Stimulated activated CD8-positive, alpha-beta memory T cell treated with anti-CD3 and anti-CD28 coated beads, Interleukin-12 subunit alpha, Interleukin-12 subunit beta, amount 100 ng/mL, for 4 hours (primary cell): ENCODE measurements at places on chromosomes 1 and 21.

- DNase-seq = no peak
These were observed 216.6 kb upstream of the PLXNA2 start for GRCh38 chr1:208460823-208461222.

DNA sequence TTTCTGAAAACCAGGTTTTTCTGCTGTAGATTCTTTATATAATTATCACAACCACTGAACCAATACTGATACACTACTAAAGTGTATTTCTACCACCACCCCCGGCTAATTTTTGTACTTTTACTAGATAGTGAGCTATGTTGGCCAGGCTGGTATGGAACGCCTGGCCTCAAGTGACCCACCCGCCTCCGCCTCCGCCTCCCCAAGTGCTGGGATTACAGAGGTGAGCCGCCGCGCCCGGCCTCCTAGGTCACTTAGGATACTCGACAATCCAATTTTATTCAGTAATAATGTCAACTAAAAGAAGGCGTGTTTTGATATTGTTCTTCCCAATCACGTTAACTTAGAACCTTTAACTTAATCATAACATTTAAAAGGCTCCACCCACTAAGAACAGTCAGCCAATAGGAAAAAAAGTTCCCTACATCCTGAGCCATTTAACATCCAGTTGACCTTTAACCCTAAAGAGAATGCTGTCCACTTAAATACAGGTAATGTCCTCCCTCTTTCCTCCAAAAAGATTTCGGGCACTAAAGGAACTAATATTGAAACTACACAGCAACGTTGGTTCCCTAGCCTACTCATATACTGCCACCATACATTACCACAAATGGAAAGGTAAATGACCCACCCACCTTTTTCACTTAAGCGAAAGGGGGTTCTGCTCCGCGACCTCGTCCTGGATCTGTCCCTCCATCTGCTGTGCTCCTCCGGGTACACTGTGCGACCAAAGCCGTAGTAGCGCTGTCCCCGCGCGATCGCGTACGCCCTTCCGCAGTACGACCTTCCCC is 1.2 kb downstream of the RSRP1 start:
- DNase-seq = no peak

- no peak for DNase-seq
These were observed 48.9 kb downstream of the GIPC2 start for GRCh38 chr1:78094639-78095038.

GRCh38 chr1:87132284-87132870 is 196.3 kb upstream of the LMO4 start:
- DNase-seq = no peak

- DNase-seq = peak; percentile 57
These were observed 3.2 kb downstream of the GPR3 start for GRCh38 chr1:27395441-27396195.

- DNase-seq = no peak
These were observed 10.2 kb downstream of the UAP1 start for GRCh38 chr1:162571696-162572095.

GRCh38 chr1:88661951-88662699 is 21.9 kb upstream of the PKN2 start:
- DNase-seq = no peak

- DNase-seq = no peak
These were observed 845 bp upstream of the RGS5 start for GRCh38 chr1:163203561-163203960.

GRCh38 chr1:205849619-205850355 is at the start of gene PM20D1:
TSS of gene PM20D1 (minus strand) at chr1:205850132. CDS start at chr1:205850072, 60 bp downstream.
- DNase-seq = peak; percentile 65

DNA sequence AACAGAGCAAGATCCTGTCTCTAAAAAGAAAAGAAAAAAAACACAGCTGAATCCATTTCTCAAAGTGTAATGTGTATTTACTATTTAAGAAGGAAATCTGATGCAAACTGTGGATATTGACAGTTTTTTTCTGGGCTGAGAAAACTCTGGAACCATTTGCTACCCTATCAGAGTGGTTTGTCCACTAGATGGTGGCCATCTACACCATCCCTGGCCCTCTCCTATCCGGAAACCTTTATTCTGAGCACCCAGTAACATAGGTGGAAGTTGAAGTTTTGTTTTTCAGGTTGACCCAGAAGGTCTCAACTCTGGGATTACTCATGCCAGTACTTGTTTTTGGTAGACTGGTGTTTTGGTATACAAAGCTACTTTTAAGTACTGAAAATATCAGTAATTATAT is 20.2 kb downstream of the ECHDC2 start:
- DNase-seq = no peak

GRCh38 chr1:87318056-87318650 is 10.5 kb upstream of the LMO4 start:
- no peak for DNase-seq

DNA sequence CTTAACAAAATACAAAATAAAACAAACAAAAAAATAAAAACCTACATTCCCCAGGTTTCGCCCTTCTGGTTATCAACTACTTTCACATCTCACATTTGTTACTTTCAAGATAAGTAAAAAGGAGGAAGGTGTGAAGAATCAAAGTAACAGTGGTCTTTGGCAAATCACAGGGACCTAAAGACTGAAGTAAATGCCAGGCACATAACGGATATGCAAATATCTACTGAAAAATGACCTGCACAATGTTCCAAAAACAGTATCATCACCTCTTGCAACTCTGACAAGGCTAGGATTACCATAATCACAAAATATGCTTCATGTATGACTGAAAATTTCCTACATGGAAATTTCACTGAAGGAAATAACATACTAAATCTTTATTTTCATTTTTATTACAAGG is 29.3 kb downstream of the COP1 start:
- DNase-seq = no peak

DNA sequence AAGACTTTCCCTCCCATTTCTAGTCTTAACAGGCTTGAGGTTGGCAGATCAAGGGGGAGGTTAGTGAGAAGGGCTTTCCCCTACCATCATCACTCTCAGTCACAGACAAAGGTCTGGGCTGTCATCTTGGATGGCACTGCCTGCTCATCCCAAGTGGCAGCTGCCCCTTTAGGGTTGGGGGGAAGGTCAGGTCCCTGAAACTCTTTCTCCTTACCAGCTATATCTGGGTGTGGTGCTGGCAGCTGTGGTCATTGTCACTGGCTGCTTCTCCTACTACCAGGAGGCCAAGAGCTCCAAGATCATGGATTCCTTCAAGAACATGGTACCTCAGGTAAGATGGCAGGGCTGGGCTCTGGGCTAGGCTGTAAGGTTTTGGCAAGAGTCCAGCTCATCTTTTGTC is 8.2 kb downstream of the ATP1A2 start:
- no peak for DNase-seq

GRCh38 chr1:243325305-243325890 is 69.6 kb downstream of the SDCCAG8 start:
- DNase-seq = no peak

DNA sequence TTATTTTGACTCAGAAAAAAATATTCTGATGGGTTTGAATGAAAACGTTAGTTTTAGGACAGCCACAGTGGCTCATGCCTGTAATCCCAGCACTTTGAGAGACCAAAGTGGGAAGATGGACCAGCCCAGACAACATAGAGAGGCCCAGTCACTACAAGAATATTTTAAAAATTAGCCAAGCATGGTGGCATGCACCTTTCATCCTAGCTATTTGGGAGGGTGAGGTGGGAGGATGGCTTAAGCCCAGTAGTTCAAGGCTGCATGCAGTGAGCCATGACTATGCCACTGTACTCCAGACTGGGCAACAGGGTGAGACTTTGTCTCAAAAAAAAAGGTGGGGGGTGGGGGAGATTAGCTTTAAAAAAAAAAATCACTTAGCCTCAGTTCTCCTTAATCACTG is 127.5 kb downstream of the LBR start:
- no peak for DNase-seq

GRCh38 chr21:42636520-42637266 is 16.7 kb upstream of the PDE9A start:
- no peak for DNase-seq

DNA sequence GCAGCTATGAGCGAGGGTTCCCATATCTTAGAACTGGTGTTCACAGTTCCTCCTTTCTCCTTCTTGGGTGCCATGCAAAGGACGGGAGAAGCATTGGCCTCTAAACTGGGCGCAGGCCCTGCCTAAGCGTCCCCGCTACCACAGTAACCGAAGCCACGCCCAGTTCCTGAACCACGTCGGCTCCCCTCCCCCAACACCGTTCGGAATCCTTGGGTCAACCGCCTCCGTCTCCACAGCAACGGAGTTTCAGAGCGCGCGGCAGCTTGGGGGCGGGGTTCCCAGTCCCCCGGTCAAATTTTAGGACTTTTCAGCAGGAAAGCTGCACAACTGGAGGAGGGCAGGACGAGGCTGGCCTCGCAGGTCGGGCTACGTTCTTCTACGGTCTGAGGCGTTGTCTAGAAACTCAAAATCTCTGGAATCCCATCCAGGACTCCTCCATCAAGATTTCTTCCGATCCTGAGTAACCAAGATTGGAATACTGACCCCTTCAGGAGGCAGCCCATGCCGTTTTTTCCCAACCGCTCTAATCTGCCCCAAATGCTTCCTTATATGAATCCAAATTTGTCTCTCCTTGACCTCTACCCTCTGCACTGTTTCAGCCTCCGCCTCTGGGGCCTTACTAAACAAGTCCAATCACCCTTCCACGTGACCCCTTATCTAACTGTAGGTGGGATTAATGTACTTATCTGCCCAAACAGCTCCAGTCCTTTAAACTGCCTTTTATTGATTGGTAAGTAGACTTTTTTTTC is at the start of gene SPAG17:
TSS of gene SPAG17 (minus strand) at position 145 of the 749 bp plus-strand sequence. CDS start at position 74, 71 bp downstream.
- no peak for DNase-seq

- DNase-seq = no peak
These were observed 35.8 kb upstream of the HMGB4 start for GRCh38 chr1:33828059-33828458.

DNA sequence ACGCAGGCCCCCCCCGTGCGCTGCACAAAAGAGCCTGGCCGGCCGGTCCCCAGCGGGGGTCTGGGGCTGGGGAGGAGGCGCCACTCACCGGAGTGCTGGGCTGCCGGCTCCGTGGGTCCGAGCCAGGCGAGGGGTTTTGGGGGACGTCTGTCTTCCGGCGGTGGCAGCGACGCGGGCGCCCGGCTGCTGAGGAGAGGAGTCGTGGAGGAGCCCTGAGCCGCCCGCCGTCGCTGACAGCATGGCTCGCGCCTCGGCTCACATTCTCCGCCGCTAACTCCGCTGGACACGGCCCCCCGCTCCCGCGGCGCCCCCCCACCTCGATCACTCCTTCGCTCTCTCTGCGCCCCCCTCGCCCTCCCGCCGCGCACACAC is 649 bp downstream of the AHDC1 start:
- DNase-seq = no peak

GRCh38 chr1:2448098-2448445 is 28.0 kb upstream of the PLCH2 start:
- DNase-seq = no peak

- no peak for DNase-seq
These were observed 48.6 kb downstream of the CEP350 start for GRCh38 chr1:180003026-180003695.

DNA sequence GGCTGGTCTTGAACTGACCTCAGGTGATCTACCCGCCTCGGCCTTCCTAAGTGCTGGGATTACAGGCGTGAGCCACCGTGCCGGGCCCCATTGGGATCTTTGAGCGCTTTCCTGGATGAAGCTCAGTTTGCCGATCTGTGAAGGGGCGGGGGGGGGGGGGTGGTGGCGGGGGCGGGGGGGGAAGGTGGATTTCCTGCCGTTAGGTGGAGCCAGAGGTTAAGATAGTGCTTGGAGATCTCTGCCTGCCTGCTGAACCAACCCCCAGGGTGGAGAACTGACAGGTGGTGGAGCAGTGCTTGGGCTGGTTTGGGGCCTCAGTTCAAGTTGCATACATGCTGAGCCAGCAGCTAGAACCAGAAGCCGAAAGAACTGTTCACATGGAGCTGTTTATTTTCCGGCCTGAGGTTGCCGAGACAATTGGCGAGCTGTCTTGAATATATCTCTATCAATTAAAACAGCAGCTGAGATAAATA is 1.7 kb downstream of the TMCC2 start:
- DNase-seq = peak; percentile 20

- DNase-seq = no peak
These were observed 80.2 kb downstream of the LRRC8D start for GRCh38 chr1:89900791-89901708.

GRCh38 chr1:200290010-200290685 is 119.7 kb downstream of the ZNF281 start:
- no peak for DNase-seq

DNA sequence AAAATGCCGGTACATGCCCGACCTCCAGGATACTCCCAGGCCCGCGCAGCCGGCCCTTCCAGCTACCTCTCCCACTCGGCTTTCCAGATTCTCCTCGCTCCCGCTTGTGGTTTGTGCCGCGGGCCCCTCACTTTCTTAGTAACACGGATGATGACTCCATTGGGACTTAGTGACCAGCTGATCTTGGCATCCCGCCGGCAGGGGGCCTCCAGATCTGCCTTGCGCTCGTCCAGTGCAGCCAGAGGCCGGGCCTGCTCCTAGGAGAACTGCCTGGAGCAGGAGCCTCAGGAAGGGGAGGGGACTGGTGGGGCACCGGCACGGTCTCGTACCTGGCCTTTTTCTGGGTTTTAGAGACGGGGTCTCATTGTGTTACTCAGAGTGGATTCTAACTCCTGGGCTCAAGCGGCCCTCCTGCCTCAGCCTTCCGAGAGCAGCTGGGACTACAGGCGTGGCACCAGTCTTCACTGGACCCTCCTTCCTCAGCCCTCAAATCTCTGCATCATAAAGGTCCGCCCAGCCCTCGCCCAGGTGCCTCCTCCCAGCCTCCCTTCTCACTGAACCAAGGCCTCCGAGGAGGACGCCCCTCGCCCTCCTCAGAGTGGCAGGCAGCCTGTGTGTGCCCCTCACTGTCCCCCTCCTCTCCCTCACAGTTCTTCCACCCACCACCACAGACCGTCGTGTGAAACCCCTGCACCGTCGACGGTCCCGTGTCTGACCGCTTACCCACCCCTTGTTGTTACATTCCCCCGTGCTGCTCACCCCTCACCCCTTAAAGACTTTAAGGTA is 78.6 kb downstream of the SLC25A24 start:
- no peak for DNase-seq

- no peak for DNase-seq
These were observed 62.8 kb downstream of the IRF2BP2 start for GRCh38 chr1:234546890-234547788.

GRCh38 chr1:3060127-3060526 is 8.9 kb upstream of the PRDM16 start:
- DNase-seq = no peak

- DNase-seq = no peak
These were observed 27.5 kb downstream of the ARID1A start for GRCh38 chr1:26723013-26723991.

- no peak for DNase-seq
These were observed 175.2 kb downstream of the DSCAM start for GRCh38 chr21:40671716-40672115.

GRCh38 chr1:40690771-40691537 is 550 bp upstream of the NFYC start:
- DNase-seq = no peak

GRCh38 chr21:39715804-39716397 is 29.1 kb upstream of the IGSF5 start:
- DNase-seq = no peak

DNA sequence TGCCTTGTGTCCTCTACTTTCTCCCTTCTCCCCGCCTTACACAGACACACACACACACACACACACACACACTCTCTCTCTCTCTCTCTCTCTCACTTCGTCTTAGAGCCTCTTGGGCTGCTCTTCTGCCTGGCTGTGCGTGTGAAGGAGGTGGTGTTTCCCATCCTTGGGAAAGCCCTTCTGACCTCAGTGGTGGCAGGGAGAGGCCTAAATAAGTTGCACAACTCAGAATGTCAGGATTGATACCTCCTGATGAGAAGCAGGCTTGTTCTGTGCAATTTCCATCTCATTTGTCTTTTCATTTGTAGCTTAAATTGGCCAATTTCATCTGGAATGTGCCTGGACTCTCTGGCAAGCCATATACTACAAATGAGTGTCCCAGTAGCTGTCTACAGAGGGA is 25.0 kb downstream of the LRRN2 start:
- DNase-seq = no peak
